T-cell (primary cell): ENCODE measurements at places on chromosomes 5 and 9. TPM values are rescaled to one million over a fixed set of nuclear protein-coding genes. Genes with fewer than 3 reads are reported as not detected.

The EGR1 gene
- total RNA-seq: 8.0 TPM

The FBP2 gene
- total RNA-seq: not detected

The NDUFS4 gene
- total RNA-seq: 24.3 TPM

The CTSV gene
- not detected for total RNA-seq

The SLC27A6 gene
- total RNA-seq: not detected

The FOXD4 gene
- total RNA-seq: 0.35 TPM

The IDNK gene
- 12.3 TPM for total RNA-seq

DNA sequence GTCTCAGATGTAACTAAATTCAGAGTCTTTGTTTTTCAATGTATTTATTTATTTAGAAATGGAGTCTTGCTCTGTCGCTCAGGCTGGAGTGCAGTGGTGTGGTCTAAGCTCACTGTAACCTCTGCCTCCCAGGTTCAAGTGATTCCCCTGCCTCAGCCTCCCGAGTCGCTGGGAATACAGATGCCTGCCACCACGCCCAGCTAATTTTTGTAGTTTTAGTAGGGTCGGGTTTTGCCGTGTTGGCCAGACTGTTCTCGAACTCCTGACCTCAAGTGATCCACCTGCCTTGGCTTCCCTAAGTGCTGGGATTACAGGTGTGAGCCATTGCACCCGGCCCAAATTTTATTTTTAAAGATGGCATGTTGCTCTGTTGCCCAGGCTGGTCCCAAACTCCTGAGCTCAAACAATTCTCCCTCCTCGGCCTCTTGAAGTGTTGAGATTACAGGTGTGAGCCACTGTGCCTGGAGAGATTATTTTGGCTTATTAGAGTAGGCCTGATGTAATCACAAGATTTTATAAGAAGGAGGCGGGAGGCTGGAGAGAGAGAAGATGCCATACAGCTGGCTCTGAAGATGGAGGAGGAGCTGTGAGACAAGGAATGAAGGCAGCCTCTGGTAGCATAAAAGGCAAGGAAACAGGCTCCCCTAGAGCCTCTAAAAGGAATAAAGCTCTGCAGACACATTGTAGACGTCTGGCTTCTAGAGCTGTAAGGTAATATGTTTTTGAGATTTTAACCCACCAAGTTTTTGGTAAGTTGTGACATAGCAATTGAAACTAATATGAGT, 12.9 kb upstream of the KLF9 start:
- H3K4me3 ChIP-seq: no peak overlapping the region
- H3K27ac ChIP-seq: no peak overlapping the region
- no peak for DNase-seq
- no peaks in the 10 kb centered on the region for H3K36me3 ChIP-seq
- H3K27me3 ChIP-seq: no peaks in the 10 kb centered on the region
- peaks cover 1% of the 10 kb centered on the region for H3K4me1 ChIP-seq

DNA sequence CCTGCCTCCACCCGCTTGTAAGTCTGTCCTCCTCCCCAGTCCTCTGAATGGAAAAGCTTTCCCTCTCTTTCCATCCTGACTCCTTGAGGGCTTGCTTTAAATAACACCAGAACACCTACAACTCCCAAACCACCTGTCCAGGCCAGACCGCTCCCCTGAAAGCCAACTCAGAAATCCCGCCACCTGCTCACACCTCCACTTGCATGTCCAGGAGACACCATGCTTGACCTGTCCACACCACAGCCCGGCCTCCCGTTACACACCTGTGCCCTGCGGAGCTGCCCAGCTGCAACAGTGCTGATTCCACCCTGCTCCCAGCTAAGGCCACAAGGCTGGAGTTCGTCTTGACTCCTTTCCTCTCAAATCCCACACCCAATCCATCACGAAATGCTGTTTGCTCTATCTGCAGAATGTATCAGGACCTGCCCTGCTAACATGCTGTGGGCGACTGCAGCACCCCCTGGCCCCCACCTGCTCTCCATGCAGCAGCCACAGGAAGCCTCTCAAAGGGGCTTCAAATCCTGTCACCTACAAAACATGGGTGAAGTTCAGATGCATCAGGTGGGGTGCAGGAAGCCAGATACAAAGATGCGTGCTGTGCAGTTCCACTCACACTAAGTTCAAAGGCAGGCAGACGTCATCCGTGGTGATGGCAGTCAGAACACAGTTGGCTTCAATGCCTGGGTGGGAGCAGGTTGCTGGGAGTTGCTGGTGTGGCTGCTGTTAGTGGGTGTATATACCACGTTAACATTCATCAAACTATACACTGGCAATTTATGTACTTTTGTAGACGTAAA, 166.0 kb downstream of the ROR2 start:
- no peak overlapping the region for H3K4me3 ChIP-seq
- DNase-seq: no peak
- H3K27me3 ChIP-seq: peaks cover 19% of the 10 kb centered on the region
- no peaks in the 10 kb centered on the region for H3K36me3 ChIP-seq
- peaks cover 8% of the 10 kb centered on the region for H3K4me1 ChIP-seq

- H3K27me3 ChIP-seq: peaks cover 3% of the 10 kb centered on the region
- DNase-seq: no peak
- no peaks in the 10 kb centered on the region for H3K4me1 ChIP-seq
- H3K36me3 ChIP-seq: no peaks in the 10 kb centered on the region
- H3K27ac ChIP-seq: no peak overlapping the region
These were observed 32.3 kb downstream of the NRG2 start for GRCh38 chr5:140010798-140011197.

- DNase-seq: no peak
- H3K27ac ChIP-seq: peak overlapping the region; percentile 85
- H3K4me3 ChIP-seq: peak overlapping the region; percentile 66
- H3K27me3 ChIP-seq: no peaks in the 10 kb centered on the region
- H3K4me1 ChIP-seq: peaks cover 8% of the 10 kb centered on the region
- no peaks in the 10 kb centered on the region for H3K36me3 ChIP-seq
These were observed 375 bp upstream of the C5orf24 start for GRCh38 chr5:134845335-134845851.

DNA sequence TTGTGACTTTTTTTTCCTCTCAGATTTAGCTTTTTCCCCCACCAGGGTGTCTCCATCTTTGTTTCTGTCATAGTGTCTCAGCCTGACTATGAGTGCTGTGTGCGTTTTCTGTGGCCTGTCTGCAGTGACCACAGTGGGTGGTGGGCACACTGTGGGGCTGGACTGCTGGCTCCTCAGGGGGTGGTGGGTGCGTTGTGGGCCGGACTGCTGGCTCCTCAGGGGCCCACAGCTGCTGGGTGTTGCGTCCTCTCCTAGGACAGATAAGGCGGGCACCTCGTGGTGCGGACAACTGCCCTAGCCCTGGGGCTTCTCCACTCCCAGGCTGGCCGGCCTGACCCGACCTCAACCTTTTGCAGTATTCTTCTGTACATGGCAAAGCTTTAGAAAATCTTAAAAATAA, 100.4 kb downstream of the EHMT1 start:
- H3K4me1 ChIP-seq: peaks cover 39% of the 10 kb centered on the region
- no peak overlapping the region for H3K27ac ChIP-seq
- no peaks in the 10 kb centered on the region for H3K27me3 ChIP-seq
- H3K4me3 ChIP-seq: no peak overlapping the region

DNA sequence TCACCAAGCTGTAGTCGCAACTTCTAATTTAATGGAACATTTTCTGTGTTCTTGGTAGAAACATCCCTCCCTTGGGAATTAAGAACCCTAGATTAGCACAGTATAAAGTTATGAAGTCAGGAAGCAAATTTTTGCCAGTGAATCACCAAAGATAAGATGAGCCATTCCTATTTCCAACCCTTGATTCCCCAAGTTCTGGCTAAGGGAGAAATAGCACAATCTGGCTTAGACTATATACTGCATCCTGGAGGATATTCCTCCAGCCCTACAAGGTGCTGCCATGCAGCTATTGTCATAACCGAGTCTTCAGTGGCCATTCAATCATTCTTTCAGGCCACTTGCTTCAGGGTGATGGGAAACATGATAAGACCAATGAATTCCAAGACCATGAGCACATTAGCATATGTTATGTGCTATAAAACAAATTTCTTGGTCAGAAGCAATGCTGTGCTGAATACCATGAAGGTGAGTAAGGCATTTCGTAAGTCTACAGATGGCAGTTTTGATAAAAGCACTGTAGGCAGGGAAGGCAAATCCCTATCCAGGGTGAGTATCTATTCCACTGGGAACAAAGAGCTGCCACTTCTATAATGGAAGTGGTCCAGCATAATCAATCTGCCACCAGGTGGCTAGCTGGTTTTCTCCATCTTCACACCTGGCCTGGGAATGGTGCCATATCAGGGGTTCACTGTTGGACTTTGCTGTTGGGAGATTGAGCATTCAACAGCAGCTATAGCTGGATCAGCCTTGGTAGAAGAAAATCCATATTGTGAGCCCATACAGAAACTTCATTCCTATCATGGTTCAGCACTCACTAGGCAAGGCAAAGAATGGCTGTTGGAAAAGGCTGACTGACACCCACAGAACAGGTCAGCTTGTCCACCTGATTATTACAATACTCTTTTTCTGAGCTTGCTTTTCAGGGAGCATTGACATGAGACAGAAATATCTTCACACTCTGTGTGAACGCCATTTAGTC, 19.6 kb upstream of the ARL15 start:
- no peak overlapping the region for H3K4me3 ChIP-seq
- H3K27me3 ChIP-seq: peaks cover 12% of the 10 kb centered on the region
- no peak for DNase-seq
- no peaks in the 10 kb centered on the region for H3K36me3 ChIP-seq
- no peak overlapping the region for H3K27ac ChIP-seq
- H3K4me1 ChIP-seq: no peaks in the 10 kb centered on the region

DNA sequence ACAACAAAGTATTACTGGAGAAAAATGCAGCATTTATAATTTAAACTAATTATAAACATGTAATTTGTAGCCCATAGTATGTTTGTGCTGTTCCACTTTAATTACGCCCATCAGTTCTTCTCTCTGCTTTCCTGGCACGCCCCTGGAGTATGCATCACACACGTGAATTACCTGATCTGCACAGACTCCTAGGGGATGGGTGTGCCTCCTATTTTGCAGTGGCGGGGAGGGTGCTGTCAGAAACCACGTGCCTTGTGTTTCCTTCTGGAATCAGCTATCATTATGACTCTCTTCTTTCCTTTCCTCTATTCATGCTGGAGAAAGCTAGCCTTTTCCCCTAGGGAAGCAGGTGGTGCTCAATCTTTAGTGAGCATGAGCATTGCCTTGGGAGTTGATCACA, 43.3 kb downstream of the RPS23 start:
- DNase-seq: no peak
- H3K27ac ChIP-seq: no peak overlapping the region
- H3K27me3 ChIP-seq: no peaks in the 10 kb centered on the region
- no peak overlapping the region for H3K4me3 ChIP-seq
- no peaks in the 10 kb centered on the region for H3K4me1 ChIP-seq

- no peaks in the 10 kb centered on the region for H3K36me3 ChIP-seq
- H3K4me3 ChIP-seq: no peak overlapping the region
- H3K4me1 ChIP-seq: peaks cover 10% of the 10 kb centered on the region
- no peak overlapping the region for H3K27ac ChIP-seq
- no peak for DNase-seq
These were observed 7.6 kb downstream of the FOXE1 start for GRCh38 chr9:97860451-97861147.

- DNase-seq: no peak
- no peak overlapping the region for H3K4me3 ChIP-seq
- no peaks in the 10 kb centered on the region for H3K36me3 ChIP-seq
- peaks cover 16% of the 10 kb centered on the region for H3K27me3 ChIP-seq
These were observed 40.7 kb upstream of the ATP6V1G1 start for GRCh38 chr9:114546851-114547250.

- no peaks in the 10 kb centered on the region for H3K4me1 ChIP-seq
- no peak overlapping the region for H3K27ac ChIP-seq
- H3K4me3 ChIP-seq: no peak overlapping the region
These were observed 79.3 kb downstream of the BRINP1 start for GRCh38 chr9:119289740-119290433.

- H3K4me1 ChIP-seq: no peaks in the 10 kb centered on the region
- no peak overlapping the region for H3K27ac ChIP-seq
- no peaks in the 10 kb centered on the region for H3K36me3 ChIP-seq
- peaks cover 13% of the 10 kb centered on the region for H3K27me3 ChIP-seq
These were observed 31.2 kb upstream of the BASP1 start for GRCh38 chr5:17186256-17186655.

GRCh38 chr9:36056896-36057295, 20.2 kb downstream of the RECK start:
- H3K36me3 ChIP-seq: no peaks in the 10 kb centered on the region
- DNase-seq: no peak
- no peaks in the 10 kb centered on the region for H3K27me3 ChIP-seq
- no peaks in the 10 kb centered on the region for H3K4me1 ChIP-seq
- H3K27ac ChIP-seq: no peak overlapping the region
- H3K4me3 ChIP-seq: no peak overlapping the region

DNA sequence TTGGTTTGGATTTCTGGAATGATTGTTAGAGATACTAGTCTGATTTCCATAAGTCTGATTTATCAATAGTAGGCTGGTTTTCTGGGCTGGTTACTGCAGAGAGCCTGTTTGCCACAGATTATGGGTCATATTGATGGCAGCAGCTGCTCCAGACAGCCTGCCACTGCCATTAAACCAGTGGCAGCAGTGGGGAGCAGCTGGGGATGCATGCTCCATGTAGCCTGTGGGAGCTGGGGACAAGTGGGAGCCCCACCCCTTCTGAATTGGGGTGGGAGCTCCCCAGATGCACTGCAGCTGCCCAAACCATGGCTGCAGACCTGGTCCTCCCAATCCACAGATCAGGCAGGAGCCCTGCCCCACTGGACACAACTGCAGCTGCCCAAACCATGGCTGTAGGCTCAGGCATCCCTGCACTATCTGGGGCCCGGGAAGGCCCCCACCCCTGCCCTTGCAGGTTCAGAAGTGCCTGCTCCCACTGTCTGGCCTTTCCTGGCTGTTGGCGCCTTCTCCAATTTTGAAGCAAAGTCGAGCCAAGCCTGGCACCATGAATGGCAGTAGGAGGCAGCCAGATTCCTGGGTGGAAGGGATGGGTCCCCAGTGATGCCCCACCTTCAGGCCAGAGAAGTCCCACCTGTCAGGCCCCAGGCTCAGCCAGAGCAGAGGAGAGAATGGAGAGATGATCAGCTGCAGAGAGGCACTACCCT, 402.9 kb upstream of the TYRP1 start:
- H3K4me1 ChIP-seq: no peaks in the 10 kb centered on the region
- no peak overlapping the region for H3K27ac ChIP-seq
- no peaks in the 10 kb centered on the region for H3K36me3 ChIP-seq

GRCh38 chr5:108983461-108984092, 235.9 kb downstream of the FER start:
- H3K36me3 ChIP-seq: no peaks in the 10 kb centered on the region
- H3K27me3 ChIP-seq: no peaks in the 10 kb centered on the region
- H3K4me3 ChIP-seq: no peak overlapping the region

DNA sequence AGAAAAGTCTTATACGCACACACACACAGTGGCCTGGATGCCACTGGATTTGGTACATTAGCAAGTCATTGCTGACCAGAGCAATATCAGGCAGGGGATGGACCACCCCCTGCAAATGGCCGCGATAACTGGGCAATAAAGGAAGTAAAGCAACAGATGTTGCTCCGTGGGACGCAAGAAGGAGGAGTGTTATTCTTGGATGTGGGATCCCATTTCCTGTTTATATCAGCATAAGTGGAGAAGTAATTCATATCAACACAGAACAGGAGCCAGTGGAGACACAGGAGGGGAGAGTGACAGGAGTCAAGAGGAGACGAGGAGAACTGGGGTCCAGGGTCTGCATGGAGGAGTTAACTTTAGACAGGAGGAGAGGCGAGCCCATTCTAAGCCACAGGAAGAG, 18.4 kb downstream of the RUFY1 start:
- H3K36me3 ChIP-seq: peaks cover 7% of the 10 kb centered on the region
- no peak overlapping the region for H3K27ac ChIP-seq
- no peaks in the 10 kb centered on the region for H3K4me1 ChIP-seq
- no peak for DNase-seq
- H3K27me3 ChIP-seq: no peaks in the 10 kb centered on the region
